ENCODE measurements at places on chromosomes 11 and 22.

GRCh38 chr11:61762798-61763197 is 10.4 kb downstream of the MYRF start:
- DNase-seq: no peak

- no peak for DNase-seq
Observed at GRCh38 chr11:103326070-103326794, 217.0 kb downstream of the DYNC2H1 start.

- no peak for DNase-seq
Observed at GRCh38 chr22:49869086-49869830, 15.6 kb downstream of the ZBED4 start.

- DNase-seq: no peak
Observed at GRCh38 chr22:18005201-18005926, 19.0 kb downstream of the MICAL3 start.

- no peak for DNase-seq
Observed at GRCh38 chr22:27203276-27203660, 545.9 kb downstream of the MIAT start.

GRCh38 chr11:85776951-85777602 is 33.9 kb downstream of the SYTL2 start:
- no peak for DNase-seq

- no peak for DNase-seq
Observed at GRCh38 chr11:115421992-115422689, 82.1 kb downstream of the CADM1 start.

DNA sequence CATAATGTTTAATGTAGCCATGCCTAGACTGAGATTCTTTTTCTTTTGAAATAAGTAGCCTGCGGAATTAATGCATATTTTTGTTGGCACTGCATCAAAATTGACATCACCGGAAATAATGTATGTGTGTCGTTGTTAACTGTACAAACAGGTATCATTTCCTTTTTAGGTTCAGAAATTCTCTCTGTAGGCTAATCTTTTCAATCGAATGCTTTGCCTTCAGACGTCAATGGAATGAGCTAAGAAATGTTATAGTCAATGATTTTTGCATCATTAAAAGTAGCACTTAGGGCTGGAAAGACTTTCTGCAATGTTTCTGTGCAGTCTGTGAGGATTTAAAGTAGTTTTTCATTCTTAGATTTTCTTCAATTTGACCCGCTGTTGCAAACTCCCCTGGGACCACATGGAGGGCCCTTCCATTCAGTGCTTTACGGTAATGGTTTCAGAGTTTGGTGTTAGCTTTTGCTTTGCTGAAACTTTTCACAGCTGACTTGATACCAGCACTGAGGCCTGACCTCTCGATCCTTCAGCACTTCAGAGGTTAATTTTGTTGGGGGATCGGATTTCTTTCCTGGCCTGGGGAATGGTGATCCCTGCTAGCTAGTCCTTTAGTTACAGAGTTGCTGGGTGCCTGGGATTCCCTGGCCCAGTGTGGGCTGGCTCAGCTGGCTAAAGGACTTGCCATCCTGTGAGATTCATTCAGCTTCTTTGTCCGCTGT is 137.8 kb downstream of the DBX1 start:
- no peak for DNase-seq

GRCh38 chr22:33303099-33303498 is 244.9 kb upstream of the SYN3 start:
- DNase-seq: no peak

DNA sequence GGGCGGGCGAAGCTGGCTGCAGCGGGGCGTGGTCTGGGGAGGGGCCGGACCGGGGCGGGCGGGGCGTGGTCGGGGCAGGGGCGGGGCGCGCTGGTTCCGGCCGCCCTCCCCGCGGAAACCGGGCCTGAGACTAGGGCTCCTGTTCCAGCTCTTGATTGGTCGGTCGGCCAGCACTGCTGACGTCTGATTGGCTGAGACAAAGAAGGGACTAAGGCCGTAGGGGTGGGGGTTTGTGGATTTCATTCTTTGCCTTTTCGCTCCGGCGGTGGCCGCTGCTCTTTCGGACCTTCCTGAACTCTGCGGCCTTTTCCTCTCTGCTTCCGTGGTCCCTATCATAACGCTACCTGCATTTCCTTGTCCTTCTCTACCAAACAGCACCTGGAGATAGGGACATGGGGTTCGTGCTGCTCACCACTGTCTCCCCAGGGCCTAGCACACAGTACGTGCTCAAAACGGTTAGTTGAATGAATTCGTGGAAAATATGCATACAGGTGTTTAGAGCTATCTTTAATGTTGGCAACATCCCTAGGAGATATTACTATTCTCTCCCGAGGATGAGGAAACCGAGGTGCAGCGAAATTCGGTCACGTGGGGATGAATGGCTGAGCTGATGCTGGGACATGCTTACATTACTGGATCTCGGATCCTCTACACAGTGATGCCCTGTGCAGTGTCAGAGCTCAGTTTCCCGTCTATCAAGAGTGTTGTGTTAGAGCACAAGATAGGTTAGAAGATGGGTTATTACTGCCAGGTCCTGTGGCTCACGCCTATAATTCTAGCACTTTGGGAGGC is 62.8 kb downstream of the NFAM1 start:
- peak; percentile 54 for DNase-seq

DNA sequence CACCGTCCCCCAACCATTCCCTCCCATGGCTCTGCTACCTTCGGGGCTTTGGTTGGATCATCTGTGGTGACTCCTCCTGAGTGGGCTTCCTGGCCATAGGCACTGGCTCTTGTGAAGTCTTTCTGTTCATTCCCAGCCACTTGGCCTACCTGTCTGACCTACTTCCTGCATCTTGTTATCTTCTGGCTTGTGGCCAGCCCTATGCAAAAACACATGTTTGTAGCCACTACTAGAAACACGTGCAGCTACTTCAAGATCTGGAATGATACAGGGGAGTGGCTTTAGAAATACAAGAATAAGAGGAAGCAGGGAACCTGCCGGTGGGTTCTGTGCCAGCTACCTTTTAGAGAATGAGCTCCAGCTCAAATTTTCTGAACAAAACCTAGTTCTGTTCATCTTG is 20.9 kb downstream of the RCOR2 start:
- DNase-seq: no peak

Measured in activated gamma-delta T cell (primary cell).